ENCODE measurements at places on chromosomes 16 and 17.

DNA sequence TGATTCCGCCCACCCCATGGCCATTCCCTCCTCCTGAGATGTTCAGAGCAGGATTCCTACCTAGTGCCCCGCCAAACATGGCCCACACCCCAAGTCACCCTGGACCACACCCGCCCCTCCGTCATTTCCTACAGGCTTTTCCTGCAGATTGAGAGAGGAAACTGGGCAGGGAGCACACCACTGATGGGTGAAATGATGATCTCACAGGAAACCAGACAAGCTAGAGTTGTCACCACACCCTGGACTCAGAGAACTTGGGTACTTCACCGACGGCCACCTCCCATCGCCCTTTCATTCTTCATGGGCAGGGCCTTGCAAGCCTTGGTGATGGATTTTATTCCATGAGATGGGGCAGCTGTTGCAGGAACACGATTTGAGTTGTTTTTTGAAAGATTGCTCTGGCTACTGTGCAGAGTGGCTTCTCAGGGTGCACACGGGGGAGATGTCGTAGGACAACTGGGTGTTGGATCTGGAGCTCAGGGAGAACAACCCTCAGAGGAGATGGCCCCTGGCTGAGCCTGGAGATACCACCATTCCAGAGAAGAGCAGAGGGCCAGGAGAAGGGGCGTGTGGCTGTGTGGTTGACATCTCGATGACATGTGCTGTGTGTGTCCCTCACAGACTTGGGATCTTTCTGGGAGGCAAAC is 7.4 kb upstream of the B9D1 start:
- no peak for DNase-seq

DNA sequence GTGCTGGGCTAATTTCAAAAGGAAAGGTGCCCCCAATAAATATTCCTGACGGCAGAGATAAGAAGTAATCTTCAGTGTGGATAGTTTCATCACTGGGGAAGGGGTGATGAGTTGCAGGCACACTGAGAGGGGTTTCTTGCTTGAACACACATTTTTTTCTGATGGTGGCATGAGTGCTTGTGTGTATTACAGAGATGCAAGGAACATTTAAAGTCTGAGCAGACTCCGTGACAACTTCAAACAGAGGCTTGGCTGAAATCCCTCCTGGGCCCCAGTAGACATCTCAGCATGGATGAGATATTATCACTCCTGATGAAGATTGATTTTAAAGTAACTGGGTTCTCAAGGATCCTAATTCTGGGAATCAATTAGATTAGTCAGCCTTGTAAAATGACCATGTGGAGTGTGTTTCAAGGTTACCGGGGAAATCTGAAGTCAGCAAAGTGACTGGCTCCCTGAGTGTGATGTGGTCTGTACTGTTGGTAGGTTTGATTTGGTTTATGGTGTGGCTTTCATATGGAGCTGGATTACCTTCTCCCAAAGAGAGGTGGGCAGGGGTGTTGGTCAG is 435.8 kb upstream of the EEF2KMT start:
- DNase-seq = no peak

DNA sequence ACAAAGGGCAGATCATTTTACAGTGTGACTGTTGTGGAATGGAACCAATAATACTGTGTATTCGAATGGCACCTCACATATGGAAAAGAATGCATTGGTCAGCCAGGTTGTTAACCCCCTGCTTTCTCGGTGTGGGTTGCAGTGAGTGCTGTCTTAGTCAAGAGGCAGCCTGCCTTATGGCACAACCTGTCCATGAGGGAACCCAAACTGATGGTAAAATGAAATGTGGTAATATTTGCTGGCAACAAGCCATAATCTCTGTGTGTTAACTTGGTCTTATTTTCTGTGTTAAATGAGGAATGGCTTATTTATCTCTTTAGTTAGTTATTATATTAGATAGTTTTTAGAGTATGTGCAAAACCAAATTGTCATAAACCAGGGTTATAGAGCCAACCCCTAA is 81.6 kb downstream of the TMC6 start:
- peak; percentile 53 for DNase-seq

- no peak for DNase-seq
Observed at GRCh38 chr16:4811242-4811641, 8.8 kb upstream of the ROGDI start.

- no peak for DNase-seq
Observed at GRCh38 chr17:82888583-82889495, 49.0 kb upstream of the ZNF750 start.

- DNase-seq = no peak
Observed at GRCh38 chr16:19945934-19946333, 61.3 kb upstream of the GPRC5B start.

DNA sequence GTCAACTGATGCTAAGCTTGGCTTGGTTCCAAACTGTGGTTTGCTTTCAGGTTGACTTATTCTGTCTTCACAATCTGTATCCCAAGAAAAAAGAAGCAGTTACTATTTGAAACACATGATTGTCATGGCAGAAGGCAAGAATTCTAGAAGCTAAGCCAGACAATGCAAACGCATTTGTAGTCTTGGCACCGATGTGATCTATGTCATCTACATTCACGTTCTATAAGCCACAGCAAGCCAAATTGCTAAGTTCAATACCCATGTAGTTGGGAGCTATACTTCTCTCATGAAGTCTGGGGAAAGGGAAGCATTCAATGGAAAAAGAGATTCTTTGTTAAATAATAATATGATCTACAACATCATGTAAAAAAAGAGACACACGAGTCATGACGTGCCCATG is 18.3 kb upstream of the KIF2B start:
- DNase-seq = no peak

DNA sequence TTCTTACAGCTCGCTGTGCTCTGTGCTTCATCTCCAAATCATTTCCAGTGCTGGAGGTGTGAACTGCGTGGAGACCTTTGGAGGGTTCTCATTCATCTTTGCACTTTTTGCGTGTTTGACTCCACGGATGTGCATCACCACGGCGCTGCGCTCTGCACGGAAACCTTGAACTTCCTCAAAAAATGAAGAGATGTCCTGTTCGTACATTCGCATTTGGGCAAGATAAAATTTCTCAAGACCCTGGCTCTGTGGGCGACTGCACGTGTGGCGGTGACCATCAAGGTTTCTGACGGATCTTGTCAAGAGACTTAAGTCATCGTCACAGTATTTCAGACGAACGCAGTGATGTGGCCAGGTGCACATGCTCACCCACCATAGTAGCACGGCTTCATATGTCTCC is 10.3 kb upstream of the PVALEF start:
- no peak for DNase-seq

DNA sequence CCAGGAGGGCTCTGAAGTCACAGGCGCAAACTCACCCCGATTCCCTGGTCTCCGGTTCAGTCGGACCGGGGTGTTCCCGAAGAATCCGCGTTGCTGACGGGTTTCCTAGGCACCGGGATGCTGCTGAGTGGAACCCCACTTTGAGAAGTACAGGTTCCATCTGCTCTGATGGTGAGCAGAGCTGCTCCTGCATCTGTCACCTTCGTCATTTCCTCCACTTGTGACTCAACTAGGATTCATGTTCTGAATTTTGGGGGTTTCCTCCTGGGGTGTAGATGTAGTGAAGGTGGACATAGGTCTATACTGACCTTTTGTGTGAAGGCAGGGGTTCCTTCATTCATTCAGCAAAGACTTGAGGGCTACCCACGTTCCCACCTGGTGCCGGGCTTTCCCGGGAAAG is 25.0 kb downstream of the LGALS3BP start:
- no peak for DNase-seq
